ENCODE measurements at places on chromosomes 16 and 17.

DNA sequence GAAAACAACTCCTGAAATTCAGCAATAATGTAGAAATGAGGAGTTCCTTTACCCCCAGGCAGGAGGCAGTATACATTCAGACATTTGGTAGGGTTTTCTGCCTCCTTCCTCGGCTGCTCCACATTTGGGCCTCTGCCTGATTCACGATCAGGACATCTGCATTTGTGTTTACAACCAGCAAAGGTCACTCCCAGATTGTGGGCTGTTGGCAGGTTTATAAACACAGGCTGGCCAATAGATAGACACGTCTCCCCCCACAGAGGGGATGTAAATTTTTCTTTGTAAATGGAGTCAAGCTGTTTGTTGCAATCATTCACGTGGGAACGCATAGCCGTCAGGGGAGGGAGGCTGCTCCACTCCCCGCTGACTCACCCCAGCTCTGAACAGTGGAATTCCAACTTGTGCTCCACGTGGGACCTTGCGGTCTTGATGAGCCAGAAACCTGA is 252.1 kb upstream of the N4BP1 start:
- DNase-seq, result no peak

DNA sequence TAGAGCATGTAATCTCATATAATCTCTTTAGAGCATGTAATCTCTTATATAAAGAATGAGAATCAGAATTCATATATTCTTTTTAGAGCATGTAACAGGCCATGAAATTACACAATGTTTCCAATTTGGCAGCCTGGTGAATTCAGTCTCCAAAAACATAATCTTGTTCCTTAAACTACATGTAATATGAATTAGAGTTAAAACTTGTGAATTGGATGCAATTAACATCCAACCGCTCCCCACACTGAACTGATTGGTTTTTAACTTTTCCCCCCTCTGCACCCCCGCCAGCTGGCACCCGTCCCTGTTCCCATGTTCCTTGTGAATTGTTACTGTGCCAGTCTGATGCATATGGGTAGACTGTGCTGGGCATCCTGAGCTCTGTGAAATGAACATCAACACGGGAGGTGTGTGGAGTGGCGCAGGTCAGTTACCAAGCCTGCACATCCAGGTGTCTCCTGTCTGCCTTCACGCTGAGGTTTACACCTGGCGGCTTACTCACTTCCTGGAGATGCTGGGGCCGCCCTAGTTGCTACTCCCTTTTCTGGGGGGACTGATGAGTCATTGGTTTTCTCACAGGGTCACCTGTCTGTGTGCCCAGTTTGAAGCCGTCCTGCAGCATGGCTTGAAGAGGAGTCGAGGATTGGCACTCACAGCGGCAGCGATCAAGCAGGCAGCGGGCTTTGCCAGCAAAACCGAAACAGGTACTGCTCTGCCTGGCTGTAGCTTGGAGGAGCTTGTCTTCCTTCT is 50.4 kb downstream of the SNX29 start:
- DNase-seq, result no peak

GRCh38 chr16:49499869-49500610 is 126.4 kb downstream of the C16orf78 start:
- no peak for DNase-seq

DNA sequence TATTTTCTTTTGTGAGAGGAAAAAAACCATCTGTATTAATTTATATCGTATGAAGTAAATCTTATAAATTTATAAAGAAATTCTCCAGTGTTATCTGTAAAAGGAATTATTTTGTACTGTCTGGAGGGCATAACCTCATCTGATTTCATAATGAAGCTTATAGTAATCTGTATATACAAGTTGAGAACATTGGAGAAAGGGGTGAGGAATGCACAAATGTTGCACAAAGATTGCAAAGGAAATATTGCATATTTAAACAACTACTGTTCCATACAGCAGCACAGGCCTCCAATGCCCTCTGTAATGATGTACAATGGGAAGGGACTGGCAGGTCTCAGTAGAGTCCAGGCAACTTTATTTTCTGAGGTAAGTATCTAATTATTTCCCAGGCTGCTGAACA is 50.8 kb upstream of the KCNJ16 start:
- no peak for DNase-seq

DNA sequence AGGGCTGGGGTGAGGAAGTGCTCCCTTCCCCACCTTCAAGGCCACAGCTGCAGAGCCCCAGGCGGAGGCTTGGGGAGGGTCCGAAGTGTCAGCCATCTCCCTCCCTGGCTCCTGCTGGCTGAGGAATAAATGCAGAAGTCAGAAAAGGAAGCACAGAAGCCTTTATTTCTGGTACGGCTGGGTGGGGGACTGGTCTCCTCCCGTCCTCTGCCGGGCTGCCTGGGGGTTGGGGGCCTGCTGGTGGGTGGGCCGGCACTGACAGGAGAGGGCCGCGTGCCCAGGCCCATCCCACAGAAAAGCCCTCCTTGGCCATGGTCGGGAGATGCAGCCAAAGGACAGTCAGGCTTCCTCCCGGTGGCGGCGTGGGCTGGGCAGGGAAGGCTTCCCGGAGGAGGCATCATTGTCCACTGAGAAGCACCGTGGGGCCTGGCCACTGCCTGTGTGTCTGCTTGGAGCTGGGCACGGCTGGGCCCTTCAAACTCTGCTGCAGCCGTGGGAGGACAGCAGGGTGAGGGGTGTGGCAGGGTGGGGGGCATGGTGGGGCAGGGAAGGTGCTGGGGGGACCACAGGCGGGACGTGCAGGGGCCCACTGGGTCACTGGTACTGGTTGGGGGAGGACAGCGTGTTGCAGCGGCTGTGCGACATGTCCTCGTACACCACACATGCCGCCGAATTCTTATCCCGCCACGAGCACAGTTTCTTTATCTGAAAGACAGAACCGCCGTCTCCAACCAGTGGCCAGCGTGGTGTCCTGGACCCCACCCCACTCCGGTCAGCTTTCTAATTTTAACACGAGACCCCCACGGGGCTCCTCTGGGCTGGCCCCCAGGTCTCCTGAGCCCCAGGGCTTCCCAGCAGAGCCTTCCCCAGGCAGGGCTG is 2.4 kb downstream of the CD7 start:
- no peak for DNase-seq

DNA sequence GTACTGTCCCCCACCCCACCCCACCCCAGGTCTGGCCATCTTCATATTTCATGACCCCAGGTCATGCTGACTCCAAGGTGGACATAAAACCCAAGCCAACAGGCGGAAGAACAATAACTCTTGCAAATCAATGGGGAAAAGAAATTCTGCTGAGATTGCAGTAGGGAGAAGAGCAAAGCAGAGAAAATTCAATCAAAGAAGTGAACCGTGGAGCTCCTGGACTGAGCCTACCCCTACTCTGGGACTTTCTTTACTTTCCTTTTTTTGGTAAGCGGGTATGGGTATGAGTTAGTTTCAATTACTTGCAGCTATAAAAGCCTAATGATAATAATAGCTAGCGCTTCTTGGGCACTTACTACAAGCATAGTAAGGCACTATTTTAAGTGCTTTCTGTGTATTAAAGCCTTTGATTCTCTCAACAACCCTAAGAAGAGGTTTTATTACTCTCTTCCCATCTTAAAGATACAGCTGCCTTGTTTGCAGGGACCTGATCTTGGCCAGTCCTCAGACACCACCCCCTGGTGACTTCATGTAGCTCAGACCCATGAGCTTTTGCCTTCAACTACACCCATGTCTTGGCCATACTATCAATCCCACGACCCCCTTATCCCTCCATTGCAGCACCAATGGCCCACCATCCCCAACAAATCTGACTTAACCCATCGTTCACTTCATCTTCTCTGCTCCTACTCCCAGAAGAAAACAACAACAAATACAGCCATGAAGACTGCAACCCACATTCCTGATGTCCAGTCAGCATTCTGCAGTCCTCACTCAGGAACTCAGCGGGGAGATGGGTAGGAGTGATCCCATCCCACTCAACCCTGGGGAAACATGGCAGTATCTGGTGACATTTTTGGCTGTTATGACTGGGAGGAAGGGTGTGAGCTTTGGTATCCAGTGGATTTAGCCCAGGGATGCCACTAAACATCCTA is 4.4 kb downstream of the GGA2 start:
- no peak for DNase-seq

DNA sequence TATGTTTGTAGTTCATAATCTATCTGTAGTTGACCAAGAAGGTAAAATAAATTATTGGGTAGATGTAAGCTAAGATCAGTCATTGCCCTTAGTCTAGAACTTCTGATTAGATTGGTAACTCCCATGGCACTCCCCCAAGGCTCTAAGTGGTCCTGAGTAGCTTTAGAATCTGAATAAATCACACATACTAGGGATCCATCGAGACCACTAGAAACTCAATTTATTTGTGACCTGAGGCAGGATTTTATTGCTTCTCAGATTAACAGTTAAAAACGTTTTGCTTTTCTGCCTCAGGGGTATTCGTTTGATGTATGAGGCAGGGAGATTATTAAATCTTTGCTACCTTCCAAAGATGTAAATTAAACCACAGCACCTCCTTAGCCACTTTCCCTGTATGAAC is 24.9 kb downstream of the CMTR2 start:
- no peak for DNase-seq

- DNase-seq, result no peak
These were observed 28.6 kb upstream of the ITGA3 start for GRCh38 chr17:50027172-50027880.

DNA sequence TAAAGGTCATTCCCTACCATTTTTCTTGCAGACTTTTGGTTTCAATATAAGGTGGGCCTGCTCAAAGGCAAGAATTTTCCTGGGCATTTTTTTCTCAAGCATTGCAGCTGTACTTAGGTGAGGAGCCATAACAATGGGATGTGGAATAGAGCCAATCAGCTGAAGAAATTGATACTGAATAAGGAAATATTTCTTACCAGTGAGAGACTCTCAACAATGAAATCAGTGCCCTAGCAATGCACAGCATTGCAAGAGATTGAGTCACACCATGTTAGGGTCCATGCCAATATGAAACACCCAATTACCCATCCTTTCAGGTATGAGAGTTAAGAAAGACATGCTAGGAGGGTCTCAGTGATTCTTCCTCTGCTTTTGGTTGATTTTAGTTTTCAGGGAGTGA is 237.6 kb downstream of the SOX9 start:
- DNase-seq, result no peak

GRCh38 chr16:84267380-84267779 is 27.3 kb upstream of the WFDC1 start:
- no peak for DNase-seq

DNA sequence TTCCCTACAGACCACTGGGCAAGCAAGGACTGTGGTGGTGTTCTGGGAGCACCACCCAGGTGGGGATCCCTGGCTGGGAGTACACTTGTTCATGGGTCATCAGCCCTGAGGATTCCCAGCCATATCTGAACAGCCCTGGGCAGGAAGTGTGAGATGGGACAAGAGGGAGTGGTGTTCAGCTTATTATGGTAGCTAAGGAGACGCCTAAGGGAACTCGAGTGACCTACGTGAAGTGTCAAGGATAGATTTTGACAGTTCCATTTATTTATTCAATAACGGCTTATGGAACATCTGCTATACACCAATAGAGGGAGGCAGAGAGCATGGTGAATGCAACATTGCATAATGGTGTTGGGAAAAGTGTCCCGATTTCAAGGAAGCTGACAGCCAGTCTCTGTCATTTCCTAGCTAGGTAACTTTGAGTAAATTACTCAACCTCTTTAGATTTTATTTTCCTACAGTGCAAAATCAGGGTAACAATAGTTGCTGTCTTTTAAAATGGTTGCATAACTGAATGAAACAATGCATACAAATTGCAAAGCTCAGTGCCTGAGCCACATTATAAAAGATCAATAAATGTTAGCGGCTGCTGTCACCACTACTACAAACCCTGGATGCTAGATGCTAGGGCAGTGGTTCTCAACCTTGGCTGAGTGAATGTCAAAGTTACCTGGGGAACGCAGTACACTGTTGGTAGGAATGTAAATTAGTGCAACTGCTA is 534.1 kb downstream of the GRIN2A start:
- DNase-seq, result no peak

DNA sequence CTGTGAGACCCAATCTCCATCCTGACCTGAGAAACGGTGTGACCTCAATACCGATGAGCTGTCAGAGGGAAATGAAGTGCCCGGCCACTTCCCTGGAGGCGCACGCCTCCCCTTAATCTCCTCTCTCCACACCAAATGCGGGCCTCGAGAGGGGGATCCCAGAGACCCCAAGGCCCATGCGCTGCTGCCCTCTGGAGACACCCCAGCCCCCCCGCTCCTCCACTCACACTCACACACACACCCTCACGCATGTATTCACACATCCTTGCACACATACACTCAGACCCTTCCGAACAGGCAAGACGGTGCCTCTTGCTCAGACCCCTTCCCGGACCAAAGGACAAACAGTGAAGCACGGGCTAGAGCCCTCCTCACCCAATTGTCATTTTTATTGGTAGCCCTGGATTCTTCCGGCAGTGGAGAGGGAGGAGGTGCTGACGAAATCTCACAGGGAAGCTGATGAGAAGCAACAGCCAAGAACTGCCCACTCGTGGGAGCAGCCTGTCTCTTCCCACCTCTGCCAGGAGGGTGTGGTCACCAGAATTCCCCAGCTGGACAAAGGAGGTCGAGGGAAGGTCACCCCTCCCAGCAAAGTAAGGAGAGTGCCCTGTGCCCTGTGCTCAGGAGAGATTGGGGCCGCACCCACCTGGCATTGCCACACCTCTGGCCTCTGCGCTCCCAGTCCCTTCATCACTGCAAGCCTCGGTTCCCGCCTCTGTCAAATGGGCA is 136.0 kb upstream of the TNRC6C start:
- no peak for DNase-seq

DNA sequence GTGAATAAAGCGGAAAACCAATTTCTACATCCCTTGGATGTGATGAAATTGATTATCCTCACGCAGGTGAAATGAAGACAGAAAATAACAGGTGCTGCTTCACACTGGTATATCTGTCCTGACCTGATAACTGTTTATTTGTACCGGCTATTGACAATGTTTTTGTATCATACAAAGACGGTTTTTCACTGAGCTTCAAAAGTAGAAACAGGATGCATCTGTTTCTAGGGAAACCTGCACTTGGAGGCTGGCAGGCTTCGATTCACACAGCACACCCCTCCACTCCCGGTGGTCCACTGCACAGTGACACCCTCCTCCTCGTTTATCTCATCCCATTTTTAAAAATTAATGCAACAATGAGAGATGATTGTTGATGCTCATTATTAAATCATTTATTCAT is 104.5 kb downstream of the CPPED1 start:
- no peak for DNase-seq

All from stimulated activated CD4-positive, alpha-beta T cell treated with anti-CD3 and anti-CD28 coated beads, Interleukin-15, amount 100 ng/mL, for 1 hour (primary cell).